ENCODE measurements at places on chromosomes 3 and 15. TPM values are rescaled to one million over a fixed set of nuclear protein-coding genes. Genes with fewer than 3 reads are reported as not detected.

DNA sequence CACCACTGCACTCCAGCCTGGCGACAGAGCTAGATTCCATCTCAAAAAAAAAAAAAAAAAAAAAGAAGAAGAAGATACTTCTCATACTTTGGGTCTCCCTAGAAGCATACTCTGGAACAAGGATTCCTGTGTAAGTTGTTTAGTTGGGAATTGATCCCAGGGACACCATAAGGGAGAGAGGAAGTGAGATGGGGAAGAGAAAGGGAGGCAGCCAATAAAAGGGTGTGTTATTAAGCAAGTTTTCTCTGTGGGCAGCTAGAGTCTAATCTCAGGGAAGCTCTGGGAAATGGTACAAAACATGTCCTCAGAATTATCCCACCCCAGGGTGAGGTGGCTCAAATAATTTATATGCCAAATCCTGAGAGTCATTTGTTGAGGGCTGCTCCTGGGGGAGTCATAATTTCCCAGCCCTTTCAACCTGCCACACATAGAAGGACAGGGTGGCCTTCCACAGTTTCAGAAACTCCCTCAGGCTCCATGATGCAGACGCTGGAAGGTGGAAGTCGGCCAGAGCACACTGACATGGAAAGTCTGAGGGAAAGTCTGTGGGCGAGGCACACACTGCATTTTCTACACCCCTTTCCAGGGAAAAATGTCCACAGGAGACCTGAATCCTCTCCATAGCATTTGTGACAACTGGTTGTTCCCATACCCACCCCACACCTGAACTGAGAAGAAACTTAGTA is 86.4 kb upstream of the SLC4A7 start:
- no peak overlapping the region for H3K27ac ChIP-seq
- no peaks in the 10 kb centered on the region for H3K4me1 ChIP-seq
- no peak for DNase-seq
- H3K36me3 ChIP-seq = no peaks in the 10 kb centered on the region

DNA sequence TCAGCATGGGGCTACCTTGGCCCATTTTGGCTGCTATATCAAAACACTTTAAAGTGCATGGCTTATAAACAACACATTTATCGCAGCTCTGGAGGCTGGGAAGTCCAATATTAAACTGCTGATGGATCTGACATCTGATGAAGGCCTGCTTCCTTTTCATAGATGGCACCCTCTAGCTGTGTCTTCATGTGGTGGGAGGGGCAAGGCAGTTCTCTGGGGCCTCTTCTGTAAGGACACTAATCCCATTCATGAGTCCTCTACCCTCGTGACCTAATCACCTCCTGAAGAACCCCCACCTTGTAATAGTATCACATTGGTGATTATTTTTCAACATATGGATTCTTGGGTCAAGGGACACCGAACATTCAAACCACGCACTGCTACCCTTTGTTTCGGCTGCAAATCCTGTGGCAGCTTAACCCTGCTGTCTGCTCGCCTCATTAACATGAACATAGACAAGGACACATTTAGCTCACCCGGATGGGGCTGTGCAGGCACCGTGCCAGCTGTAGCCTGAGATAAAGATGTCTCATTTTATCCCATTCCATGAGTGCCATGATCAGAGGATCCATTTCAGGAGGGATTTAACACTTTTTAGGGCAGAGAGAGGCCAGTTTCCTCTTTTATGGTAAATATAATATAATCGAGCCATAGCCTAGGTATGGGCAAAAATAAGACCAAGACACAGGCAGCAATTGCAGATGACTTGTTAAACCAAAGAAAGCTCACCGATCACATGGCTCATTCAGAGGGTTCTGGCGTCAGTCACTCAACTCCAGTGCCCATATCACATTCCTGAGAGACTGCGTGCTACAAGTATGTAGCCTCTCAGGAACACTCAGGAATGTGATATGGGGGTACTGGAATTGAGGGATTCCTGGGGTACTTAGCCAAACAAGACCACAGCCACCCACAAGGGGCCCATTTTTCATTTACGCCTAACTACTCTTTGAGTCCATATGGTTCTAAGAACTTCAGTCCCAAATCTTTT is 251.1 kb upstream of the ST8SIA2 start:
- no peaks in the 10 kb centered on the region for H3K36me3 ChIP-seq
- no peak for DNase-seq
- no peaks in the 10 kb centered on the region for H3K4me1 ChIP-seq
- H3K27ac ChIP-seq = no peak overlapping the region
- no peak overlapping the region for H3K4me3 ChIP-seq

GRCh38 chr3:16452261-16452660 is 61.2 kb downstream of the RFTN1 start:
- DNase-seq = no peak
- H3K4me1 ChIP-seq = no peaks in the 10 kb centered on the region
- no peaks in the 10 kb centered on the region for H3K36me3 ChIP-seq

DNA sequence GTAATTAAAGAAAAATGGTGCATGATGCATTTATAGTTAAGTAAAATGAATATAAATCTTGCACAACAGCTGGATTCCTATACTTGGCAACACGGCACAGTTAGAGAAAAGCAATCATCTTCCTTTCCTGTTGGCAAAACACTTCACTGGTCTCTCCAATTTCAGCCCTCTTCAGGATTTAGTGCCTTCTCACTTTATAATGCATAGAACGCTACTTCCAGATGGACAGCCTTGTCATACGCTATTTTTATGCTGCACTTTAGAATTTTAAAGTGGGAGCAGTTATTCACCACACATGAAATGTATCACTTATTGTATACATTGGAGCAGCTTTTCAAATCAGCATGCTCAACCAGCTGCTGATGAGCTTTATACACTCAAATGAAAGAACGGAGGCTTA is 194.4 kb upstream of the GBE1 start:
- DNase-seq = no peak
- no peaks in the 10 kb centered on the region for H3K4me1 ChIP-seq
- H3K4me3 ChIP-seq = no peak overlapping the region
- no peaks in the 10 kb centered on the region for H3K36me3 ChIP-seq
- no peak overlapping the region for H3K27ac ChIP-seq
- no peaks in the 10 kb centered on the region for H3K27me3 ChIP-seq

GRCh38 chr3:196254376-196255283 is 32.9 kb downstream of the PCYT1A start:
- H3K27ac ChIP-seq = no peak overlapping the region
- H3K27me3 ChIP-seq = no peaks in the 10 kb centered on the region
- no peak overlapping the region for H3K4me3 ChIP-seq

GRCh38 chr3:39388741-39389248 is 5.6 kb downstream of the SLC25A38 start:
- DNase-seq = no peak
- no peak overlapping the region for H3K4me3 ChIP-seq
- peaks cover 23% of the 10 kb centered on the region for H3K36me3 ChIP-seq

GRCh38 chr15:79116771-79117170 is 26.2 kb upstream of the RASGRF1 start:
- DNase-seq = no peak
- H3K4me1 ChIP-seq = no peaks in the 10 kb centered on the region
- H3K27ac ChIP-seq = no peak overlapping the region
- H3K4me3 ChIP-seq = no peak overlapping the region
- H3K27me3 ChIP-seq = no peaks in the 10 kb centered on the region
- no peaks in the 10 kb centered on the region for H3K36me3 ChIP-seq

GRCh38 chr3:175433026-175433674 is 574.0 kb downstream of the NAALADL2 start:
- H3K4me1 ChIP-seq = no peaks in the 10 kb centered on the region
- no peak for DNase-seq
- H3K27ac ChIP-seq = no peak overlapping the region
- no peak overlapping the region for H3K4me3 ChIP-seq
- no peaks in the 10 kb centered on the region for H3K27me3 ChIP-seq

DNA sequence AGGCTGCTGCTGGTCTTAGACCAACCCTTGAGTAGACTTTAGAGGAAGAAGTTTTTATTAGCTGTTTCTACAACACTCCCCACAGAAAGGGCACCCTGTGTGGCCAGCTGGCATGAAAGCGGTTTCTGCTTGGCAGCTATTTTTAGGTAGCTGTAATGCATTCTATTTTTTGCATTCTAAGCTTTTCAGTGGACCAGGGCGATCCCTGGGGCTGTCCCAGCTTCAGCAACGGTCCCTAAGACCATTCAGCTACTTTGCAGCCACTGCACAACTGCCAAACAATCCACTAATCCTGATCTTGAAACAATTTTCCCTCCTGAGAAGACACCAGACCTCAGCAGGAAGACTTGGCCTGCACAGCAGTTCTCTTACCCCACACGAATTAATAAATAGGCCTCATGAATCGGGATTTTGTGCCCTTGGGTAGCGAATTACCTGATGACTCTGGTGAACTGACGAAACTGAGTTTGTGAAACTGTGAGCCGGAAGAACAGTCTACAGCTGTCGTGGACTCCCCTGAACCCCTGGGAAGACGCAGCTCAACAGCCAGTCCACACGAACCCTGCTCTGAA is 14.6 kb upstream of the TFRC start:
- H3K36me3 ChIP-seq = no peaks in the 10 kb centered on the region
- peak overlapping the region; percentile 62 for H3K27ac ChIP-seq
- H3K4me3 ChIP-seq = no peak overlapping the region
- peak; percentile 49 for DNase-seq
- H3K4me1 ChIP-seq = peaks cover 11% of the 10 kb centered on the region
- H3K27me3 ChIP-seq = no peaks in the 10 kb centered on the region

GRCh38 chr3:32137870-32138269 is 31.4 kb downstream of the GPD1L start:
- DNase-seq = no peak
- H3K4me1 ChIP-seq = peaks cover 2% of the 10 kb centered on the region
- no peaks in the 10 kb centered on the region for H3K36me3 ChIP-seq
- no peak overlapping the region for H3K27ac ChIP-seq

DNA sequence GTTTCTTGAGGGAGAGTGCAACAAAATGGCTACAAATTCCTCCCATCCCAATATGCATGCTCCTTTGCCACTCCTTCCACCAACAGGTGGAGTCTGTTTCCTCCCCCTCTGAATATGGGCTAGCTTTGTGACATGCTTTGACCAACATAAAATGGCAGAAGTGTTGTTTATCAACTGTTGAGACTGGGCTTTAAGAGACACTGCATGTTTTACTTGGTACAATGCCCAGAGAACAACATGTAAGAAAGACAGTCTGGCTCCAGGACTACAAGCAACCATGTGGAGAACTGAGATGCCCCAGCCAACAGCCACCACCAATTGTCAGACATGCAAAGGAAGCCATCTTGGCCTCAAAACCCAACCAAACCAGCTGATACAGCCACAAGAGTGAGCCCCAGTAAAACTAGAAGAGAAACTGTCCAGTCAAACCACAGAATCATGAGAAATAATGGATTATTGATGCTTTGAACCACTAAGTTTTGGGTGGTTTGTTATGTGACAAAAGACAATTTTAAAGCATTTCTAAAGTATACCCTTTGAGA is 40.5 kb downstream of the NUDT16 start:
- no peaks in the 10 kb centered on the region for H3K27me3 ChIP-seq
- no peaks in the 10 kb centered on the region for H3K4me1 ChIP-seq
- H3K36me3 ChIP-seq = no peaks in the 10 kb centered on the region
- H3K4me3 ChIP-seq = no peak overlapping the region

DNA sequence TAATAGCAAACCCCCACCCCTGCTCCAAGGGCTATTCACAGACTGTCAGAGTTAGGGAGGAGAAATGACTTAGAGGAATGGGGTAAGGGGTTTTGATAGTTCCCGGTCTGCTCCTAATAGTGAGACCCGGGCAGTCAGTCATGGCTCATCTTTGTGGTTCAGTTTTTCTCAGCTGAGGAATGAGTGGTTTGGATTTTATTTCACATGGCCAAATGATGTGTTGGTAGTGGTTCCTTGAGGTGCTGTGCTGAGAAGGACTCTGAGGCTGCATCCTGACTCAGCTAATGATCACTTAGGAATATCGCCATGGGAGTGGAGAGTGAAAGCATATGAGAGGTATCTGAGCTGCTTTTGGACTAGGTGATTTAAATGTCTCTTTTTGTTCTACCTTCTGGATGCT is 80.2 kb downstream of the LPP start:
- H3K4me1 ChIP-seq = peaks cover 16% of the 10 kb centered on the region
- H3K36me3 ChIP-seq = no peaks in the 10 kb centered on the region
- H3K4me3 ChIP-seq = no peak overlapping the region
- no peak for DNase-seq
- no peak overlapping the region for H3K27ac ChIP-seq
- no peaks in the 10 kb centered on the region for H3K27me3 ChIP-seq

- no peak for DNase-seq
- peaks cover 4% of the 10 kb centered on the region for H3K4me1 ChIP-seq
- no peak overlapping the region for H3K27ac ChIP-seq
- H3K27me3 ChIP-seq = no peaks in the 10 kb centered on the region
- H3K36me3 ChIP-seq = no peaks in the 10 kb centered on the region
- no peak overlapping the region for H3K4me3 ChIP-seq
Measured at GRCh38 chr15:66153549-66154415, 99.8 kb downstream of the MEGF11 start.

DNA sequence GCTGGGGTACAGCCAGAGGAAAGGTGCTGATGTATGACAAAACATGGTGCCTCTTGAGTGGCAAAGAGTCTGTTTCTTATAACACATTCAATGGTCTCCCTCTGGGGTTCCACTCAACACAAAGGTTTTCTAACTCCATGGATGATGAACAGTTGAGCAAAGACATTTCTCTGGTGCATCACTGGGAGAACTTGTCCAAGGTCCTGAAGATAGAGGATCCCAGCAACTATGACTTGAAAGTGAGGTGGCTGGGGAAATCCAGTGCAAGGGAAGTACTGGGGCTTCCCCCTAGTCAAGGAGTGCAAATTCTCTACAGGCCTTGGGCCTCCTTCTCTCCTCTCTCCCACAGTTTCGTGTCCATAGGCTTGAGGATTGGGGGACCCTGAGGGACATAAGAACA is 431.1 kb downstream of the WDR72 start:
- H3K36me3 ChIP-seq = no peaks in the 10 kb centered on the region
- peaks cover 2% of the 10 kb centered on the region for H3K4me1 ChIP-seq
- H3K27ac ChIP-seq = no peak overlapping the region
- DNase-seq = no peak
- no peak overlapping the region for H3K4me3 ChIP-seq
- H3K27me3 ChIP-seq = no peaks in the 10 kb centered on the region

The CEP97 gene
- total RNA-seq = 3.4 TPM

The TRIM71 gene
- not detected for total RNA-seq

The RBPMS2 gene
- 0.26 TPM for total RNA-seq

The SLC41A3 gene
- 27.4 TPM for total RNA-seq

The PAQR5 gene
- total RNA-seq = 6.5 TPM

The CCDC39 gene
- total RNA-seq = 0.26 TPM

The ACTC1 gene
- total RNA-seq = 2.1 TPM

The TEX9 gene
- total RNA-seq = 7.5 TPM

The SI gene
- total RNA-seq = not detected

The IQCB1 gene
- total RNA-seq = 12.5 TPM

The EFCC1 gene
- 4.0 TPM for total RNA-seq

The PLA2G4E gene
- not detected for total RNA-seq

The LRTM1 gene
- not detected for total RNA-seq

The TAMM41 gene
- total RNA-seq = 20.8 TPM

All from body of pancreas (tissue), 4 donors.